Posterior cingulate gyrus (tissue), 11 donors: ENCODE measurements at places on chromosomes 7 and 10.
A peak's percentile ranks its signal among the peaks of the same experiment; 100 is the strongest.

DNA sequence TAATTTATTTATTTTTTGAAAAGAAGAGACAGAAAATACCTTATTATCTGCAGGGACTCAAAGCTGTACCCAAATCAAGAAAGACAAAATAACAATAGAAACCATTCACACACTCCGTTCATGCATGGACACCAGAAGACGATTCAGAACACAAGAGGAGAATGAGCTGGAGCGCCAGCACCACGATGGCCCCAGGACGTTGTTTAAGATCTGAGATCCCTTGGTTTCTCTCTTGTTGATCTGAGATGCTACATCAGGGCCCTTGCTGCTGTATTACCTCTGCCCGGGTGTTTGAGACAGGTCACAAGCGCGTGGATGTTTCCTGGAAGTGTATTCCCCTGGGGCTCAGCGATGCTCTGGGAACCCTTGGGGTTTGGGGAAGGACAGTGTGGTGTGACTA lies 46.8 kb downstream of the CHST3 start:
- DNase-seq, result no peak

DNA sequence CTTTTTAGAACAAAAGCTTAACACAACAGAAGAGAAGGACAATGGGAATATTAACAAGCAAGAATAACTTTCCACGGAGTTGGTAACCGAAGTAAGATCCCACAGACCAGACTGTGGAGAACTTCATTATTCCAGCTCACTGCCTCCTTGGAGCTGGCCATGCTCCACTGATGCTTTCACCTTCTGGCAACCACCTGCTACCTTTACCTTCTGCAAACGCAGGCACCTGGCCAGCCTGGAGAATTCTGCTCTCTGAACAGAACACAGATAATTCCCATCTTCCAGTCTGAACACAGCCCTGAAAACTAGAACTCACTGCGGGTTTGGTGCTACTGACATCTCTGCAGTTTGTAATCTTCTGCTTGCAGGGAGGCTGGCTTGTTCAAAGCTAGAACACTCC lies 66.5 kb downstream of the JAZF1 start:
- DNase-seq, result no peak

DNA sequence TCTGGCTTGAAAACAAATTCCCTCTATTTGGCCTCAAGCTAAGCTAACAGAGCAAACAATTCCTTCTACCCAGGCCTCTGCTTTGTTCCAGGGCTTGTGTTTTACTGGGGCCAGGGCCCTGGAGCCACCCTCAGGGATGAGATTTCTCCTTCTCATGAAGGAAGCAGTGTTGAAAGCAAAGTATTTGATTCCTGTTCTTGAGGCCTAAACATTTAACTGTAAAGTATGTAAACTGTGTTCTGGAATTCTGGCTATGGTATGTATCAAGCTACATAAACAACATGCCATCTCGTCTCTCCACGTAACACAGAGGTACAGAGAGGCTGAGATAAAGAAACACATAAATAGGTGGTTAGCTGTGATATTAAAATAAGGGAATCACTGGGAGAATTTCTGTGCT lies 81.8 kb downstream of the HERPUD2 start:
- no peak for DNase-seq

- DNase-seq, result no peak
These were observed 6.6 kb downstream of the CPA5 start for GRCh38 chr7:130350945-130351790.

DNA sequence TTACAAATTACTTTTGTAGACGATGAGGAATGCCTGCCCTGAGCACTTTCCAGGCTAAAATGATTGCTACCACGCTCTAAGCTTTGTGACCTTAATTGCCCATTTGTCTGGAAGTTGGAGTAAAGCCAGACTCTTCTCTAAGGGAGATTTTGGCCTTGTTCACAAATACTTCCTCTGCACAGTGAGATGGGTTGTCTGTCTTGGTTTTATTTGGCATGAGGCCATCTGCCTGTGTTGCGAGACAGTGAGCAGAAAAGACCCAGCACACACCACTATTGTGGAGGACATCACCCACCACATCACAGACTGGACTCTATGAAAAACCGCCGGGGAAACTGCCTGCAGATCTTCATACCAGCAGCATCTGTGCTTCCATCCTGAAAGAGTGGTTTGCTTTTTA lies 138.4 kb downstream of the BICC1 start:
- DNase-seq, result no peak

GRCh38 chr7:155963356-155963755 lies 151.1 kb upstream of the SHH start:
- DNase-seq, result no peak

DNA sequence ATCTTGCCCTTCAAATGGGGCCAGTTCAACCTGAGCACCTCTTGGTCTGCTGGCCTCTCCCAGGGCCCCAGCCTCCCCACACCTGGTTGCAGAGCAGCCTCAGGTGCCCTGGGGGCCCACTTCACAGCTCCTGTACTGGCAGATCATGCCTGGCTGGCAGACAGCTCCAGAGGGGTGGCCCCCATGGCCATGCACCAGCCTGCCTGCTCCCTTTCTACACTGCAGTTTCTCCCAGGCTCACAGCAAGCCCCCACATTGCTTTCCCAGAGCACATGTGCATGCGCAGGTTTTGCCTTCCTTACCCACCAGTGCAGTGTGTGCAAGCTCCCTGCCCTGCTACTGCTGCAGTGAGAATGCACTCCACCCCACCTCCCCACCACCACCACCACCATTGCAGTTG lies 9.8 kb upstream of the MIOS start:
- DNase-seq, result no peak

- no peak for DNase-seq
These were observed 28.4 kb upstream of the ZNF273 start for GRCh38 chr7:64874562-64875250.

GRCh38 chr7:105992905-105993304 lies 29.8 kb downstream of the CDHR3 start:
- DNase-seq, result no peak

- no peak for DNase-seq
These were observed 15.7 kb downstream of the TMEM72 start for GRCh38 chr10:44926751-44927351.

DNA sequence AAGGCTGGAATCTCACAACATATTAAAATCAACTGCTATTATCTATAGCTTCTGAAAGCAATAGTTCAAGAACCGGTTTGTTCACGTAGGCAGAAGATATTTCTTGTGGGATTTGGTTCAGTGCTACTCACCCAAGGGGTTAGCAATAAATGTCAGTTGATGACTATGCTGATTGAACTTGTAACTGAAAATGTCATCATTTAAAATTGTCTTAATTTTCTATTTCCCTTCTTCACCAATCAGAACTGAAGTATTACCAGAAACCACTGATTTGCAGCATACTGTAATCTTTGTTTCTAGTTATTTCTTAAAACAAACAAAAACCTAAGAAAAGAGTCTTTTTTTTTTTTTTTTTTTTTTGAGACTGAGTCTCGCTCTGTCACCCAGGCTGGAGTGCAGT lies 46.1 kb downstream of the CPEB3 start:
- no peak for DNase-seq

DNA sequence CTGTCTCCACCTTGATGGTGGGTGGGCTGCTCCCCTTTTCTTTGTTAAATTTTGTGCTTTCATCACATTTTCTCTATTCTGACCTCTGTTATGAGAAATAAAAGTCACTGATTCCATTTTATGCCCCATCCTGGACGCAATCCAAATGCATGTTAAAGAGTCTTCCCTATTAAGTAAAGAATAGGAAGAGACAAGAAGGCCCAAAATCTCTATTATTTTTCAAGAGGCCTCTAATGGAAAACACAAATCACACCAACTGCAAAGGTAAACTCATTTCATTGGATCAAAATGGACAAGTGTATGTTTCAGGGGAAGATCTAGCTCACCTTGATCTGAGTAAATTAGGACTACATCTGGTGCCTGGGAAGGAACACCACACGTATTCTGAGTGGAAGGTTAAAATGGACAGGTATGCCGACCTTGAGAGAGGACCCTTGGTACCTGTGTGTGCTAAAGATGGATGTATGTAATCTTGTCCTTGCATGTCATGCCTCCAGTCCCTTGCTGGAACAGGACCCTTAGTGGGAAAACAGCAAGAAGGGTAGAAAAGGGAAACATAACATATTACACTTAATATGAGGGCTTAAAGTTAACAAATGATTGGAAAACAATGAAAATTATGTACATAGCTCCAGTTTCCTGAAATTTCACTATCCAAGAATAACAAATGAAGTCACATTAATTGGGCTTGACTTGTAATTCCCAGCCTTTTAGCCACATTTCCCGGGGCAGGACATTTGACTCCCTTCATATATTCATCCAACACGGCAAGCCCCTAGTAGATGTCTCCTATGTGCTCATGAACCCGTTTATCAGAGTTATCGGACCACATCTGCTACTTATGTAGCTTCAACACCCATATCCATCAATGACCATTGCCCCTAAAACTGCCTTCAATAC lies 7.6 kb downstream of the IFIT2 start:
- no peak for DNase-seq

GRCh38 chr10:78319371-78319770 lies 285.7 kb downstream of the RPS24 start:
- no peak for DNase-seq

GRCh38 chr7:106196460-106197021 lies 84.4 kb upstream of the SYPL1 start:
- no peak for DNase-seq

DNA sequence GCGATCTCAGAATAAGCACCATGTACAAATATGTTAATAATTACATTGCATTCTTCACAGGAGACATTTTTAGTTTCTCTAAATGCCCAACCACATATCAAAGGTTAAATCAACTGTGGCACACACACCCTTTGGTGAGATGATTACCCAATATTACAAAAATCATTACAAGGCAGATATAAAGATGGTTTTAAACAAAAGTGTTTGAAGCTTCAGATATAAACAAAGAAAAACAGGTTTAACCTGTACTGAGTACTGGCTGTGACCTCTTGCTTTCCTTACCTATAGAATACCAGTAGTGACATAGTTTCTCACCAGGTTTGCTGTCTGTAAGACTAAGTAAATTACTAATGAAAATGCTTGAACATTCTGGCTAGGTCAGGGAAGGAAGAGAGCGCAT lies 360.0 kb upstream of the IGFBP3 start:
- DNase-seq, result no peak

DNA sequence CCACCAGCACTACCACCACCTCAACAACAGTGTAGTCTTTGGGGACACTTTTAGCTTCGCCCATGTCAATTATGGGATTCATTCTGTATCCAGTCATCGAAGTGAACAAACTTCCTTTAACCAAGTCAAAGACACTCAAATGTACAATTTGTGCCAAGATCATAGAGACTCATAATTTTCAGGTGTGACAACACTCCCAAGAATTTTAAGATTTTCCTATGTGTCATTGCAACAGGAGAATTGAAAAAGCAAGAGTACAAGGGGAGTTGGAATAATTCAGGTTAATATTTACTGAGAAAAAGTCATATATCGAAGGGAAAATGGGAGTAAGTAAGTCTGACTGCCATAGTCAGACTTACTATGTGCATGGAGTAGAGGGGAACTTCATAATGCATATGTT lies 26.2 kb downstream of the PON1 start:
- no peak for DNase-seq

DNA sequence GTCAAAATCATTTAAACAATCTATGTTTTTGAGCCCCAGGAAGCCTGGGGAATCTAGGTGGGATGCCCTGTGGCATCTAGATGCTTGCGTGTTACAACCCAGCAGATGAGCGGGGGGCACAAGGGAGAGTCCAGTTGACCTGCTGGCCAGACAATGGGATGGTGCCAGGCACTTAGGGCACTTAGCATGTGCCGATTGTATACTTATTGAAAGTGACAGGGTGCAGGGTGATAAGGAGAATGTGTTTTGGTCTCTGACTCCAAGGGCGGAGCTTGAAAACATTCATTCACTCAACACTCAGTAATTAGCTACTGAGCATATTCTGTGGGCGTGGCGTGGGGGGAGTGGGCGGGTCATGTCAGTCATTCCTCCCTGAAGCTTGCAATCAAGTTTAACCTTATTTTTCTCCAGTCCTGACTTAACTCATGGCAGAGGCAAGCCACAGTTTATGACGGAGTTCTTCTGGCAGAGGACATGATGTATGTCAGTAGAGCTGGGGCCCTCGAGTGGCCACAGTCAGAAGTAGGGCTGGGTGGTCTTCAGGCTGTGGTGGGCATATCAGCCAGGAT lies 115.1 kb downstream of the PRKCQ start:
- no peak for DNase-seq

- DNase-seq, result no peak
These were observed 253.4 kb downstream of the KIAA1217 start for GRCh38 chr10:24462291-24462813.

- DNase-seq, result no peak
These were observed 430.3 kb downstream of the AUTS2 start for GRCh38 chr7:70028620-70029019.

DNA sequence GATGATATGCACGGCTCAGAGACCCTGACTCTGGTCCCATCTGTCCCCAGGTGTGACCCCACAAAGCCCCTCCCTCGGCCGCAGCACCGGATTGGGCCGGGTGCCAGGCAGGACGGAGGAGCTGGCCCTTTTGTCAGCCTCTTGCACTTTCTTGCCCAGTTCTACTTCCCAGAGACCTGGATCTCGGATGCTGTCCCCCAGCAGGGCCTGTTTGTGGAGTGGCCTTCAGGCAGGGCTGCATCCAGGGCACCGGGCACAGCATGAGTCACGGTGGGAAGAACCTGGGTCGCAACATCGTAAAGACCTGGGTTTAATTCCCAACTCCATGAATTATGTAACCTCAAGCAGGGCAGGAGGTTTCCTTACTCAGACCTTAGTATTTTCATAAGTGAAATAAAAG lies 158.4 kb upstream of the SH2B2 start:
- peak; percentile 52 for DNase-seq

DNA sequence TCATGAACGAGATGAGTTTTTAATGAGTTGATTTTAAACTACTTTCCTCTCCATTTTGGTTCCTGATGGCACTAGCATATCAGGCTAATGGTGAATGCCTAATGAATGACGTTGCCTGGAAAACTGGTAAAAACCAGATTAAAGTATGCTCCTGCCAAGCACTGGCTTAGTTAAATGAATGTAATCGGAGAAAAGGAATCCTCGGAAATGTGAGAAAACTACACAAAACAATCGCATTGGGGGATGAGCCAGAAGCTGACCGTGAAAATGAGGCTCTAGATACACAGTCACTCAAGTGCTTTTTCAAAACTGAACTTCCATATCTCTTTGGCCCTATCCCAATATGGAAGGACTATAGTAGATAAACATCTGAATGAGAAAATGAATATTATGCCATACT lies 153.8 kb upstream of the COL1A2 start:
- no peak for DNase-seq

- DNase-seq, result no peak
These were observed 868 bp upstream of the PDCD4 start for GRCh38 chr10:110870823-110871297.
